ENCODE measurements at places on chromosomes 2 and 18. TPM values are rescaled to one million over a fixed set of nuclear protein-coding genes. Genes with fewer than 3 reads are reported as not detected.

GRCh38 chr2:15768615-15769014 lies 171.7 kb upstream of the MYCN start:
- no peaks in the 10 kb centered on the region for H3K4me1 ChIP-seq
- H3K27me3 ChIP-seq = no peaks in the 10 kb centered on the region
- H3K27ac ChIP-seq = no peak overlapping the region
- H3K36me3 ChIP-seq = no peaks in the 10 kb centered on the region
- H3K4me3 ChIP-seq = no peak overlapping the region
- DNase-seq = no peak

- peaks cover 16% of the 10 kb centered on the region for H3K36me3 ChIP-seq
- H3K27me3 ChIP-seq = no peaks in the 10 kb centered on the region
- H3K4me3 ChIP-seq = no peak overlapping the region
- H3K4me1 ChIP-seq = no peaks in the 10 kb centered on the region
These were observed 133.4 kb downstream of the RBMS1 start for GRCh38 chr2:160360089-160360757.

GRCh38 chr18:37442477-37442876 lies 123.1 kb downstream of the CELF4 start:
- H3K36me3 ChIP-seq = no peaks in the 10 kb centered on the region
- H3K27me3 ChIP-seq = no peaks in the 10 kb centered on the region
- no peaks in the 10 kb centered on the region for H3K4me1 ChIP-seq
- H3K27ac ChIP-seq = no peak overlapping the region
- no peak overlapping the region for H3K4me3 ChIP-seq

DNA sequence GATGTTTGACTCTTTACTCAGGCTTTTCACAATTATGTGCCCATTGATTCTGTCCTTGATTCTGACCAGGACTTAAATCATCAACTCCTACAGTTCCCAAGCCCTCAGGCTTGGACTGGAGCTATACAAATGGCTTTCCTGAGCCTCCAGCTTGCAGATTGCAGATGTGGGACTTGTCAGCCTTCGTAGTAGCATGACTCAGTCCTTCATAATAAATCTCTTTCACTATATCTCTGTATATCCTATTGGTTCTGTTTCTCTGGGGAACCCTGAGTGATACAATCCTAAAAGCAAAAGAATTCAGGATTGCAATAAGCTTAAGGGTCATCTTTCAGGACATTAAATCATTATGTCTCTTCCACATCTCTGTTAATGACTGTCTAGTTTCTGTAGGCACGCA lies 356.6 kb downstream of the RIT2 start:
- no peak overlapping the region for H3K27ac ChIP-seq
- no peaks in the 10 kb centered on the region for H3K27me3 ChIP-seq
- H3K4me1 ChIP-seq = no peaks in the 10 kb centered on the region
- H3K36me3 ChIP-seq = no peaks in the 10 kb centered on the region
- no peak for DNase-seq

- no peaks in the 10 kb centered on the region for H3K36me3 ChIP-seq
- peaks cover 11% of the 10 kb centered on the region for H3K27me3 ChIP-seq
- no peak for DNase-seq
- H3K27ac ChIP-seq = no peak overlapping the region
These were observed 54.7 kb downstream of the MYO1B start for GRCh38 chr2:191299866-191300265.

DNA sequence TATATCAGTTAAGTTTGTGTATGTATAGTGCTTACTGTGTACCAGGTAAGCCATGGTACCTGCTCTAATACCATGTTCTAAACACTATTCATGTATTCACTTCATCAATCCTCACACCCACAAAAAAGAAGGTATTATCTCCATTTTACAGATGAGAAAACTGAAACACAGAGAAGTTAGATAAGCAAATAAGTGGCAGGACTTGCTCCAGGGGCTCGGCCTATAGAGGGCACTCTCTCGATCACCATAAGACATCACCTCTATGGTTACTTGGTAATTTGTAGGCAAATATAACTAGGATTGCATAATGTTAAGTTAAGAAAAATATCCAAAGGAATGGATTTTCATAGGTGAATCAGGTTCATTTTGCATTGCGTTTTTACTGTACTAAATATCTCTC lies 118.1 kb upstream of the FN1 start:
- H3K4me3 ChIP-seq = no peak overlapping the region
- no peaks in the 10 kb centered on the region for H3K4me1 ChIP-seq
- H3K27ac ChIP-seq = no peak overlapping the region
- H3K27me3 ChIP-seq = no peaks in the 10 kb centered on the region
- no peak for DNase-seq

- no peak for DNase-seq
- no peak overlapping the region for H3K27ac ChIP-seq
- H3K27me3 ChIP-seq = no peaks in the 10 kb centered on the region
- no peak overlapping the region for H3K4me3 ChIP-seq
- H3K36me3 ChIP-seq = no peaks in the 10 kb centered on the region
- H3K4me1 ChIP-seq = no peaks in the 10 kb centered on the region
These were observed 133.9 kb upstream of the CDH20 start for GRCh38 chr18:61199171-61199848.

GRCh38 chr2:57760381-57760801 lies 286.2 kb upstream of the VRK2 start:
- no peak overlapping the region for H3K27ac ChIP-seq
- peaks cover 3% of the 10 kb centered on the region for H3K4me1 ChIP-seq
- no peak overlapping the region for H3K4me3 ChIP-seq
- DNase-seq = peak; percentile 43
- peaks cover 6% of the 10 kb centered on the region for H3K27me3 ChIP-seq
- no peaks in the 10 kb centered on the region for H3K36me3 ChIP-seq

DNA sequence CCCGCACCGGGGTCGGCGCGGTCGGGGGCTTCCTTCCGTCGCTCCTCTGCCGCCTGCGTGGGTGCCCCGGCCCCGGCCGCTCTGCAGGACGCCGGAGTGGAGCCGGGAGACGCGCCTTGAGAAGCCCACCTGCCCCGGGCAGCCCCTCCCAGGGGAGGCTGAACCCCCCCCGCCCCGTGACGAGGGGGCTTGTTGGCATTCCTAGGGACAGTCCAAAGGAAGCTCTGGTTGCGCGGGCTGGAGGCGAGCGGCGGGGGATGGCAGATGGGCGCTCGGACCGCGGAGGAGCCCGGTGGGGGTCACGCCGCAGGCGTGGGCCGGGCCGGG lies 133.5 kb upstream of the MGAT5 start:
- peaks cover 10% of the 10 kb centered on the region for H3K27me3 ChIP-seq
- H3K4me3 ChIP-seq = peak overlapping the region; percentile 87
- no peaks in the 10 kb centered on the region for H3K36me3 ChIP-seq
- peaks cover 43% of the 10 kb centered on the region for H3K4me1 ChIP-seq

- H3K36me3 ChIP-seq = peaks cover 22% of the 10 kb centered on the region
- DNase-seq = no peak
- no peak overlapping the region for H3K27ac ChIP-seq
- H3K4me1 ChIP-seq = no peaks in the 10 kb centered on the region
- H3K4me3 ChIP-seq = no peak overlapping the region
- H3K27me3 ChIP-seq = no peaks in the 10 kb centered on the region
These were observed 150.9 kb downstream of the ATAD2B start for GRCh38 chr2:23776021-23776420.

- peaks cover 2% of the 10 kb centered on the region for H3K4me1 ChIP-seq
- no peaks in the 10 kb centered on the region for H3K36me3 ChIP-seq
- no peak overlapping the region for H3K27ac ChIP-seq
- no peak for DNase-seq
- H3K27me3 ChIP-seq = no peaks in the 10 kb centered on the region
- no peak overlapping the region for H3K4me3 ChIP-seq
These were observed 145.1 kb downstream of the PTGR3 start for GRCh38 chr18:75063615-75064512.

DNA sequence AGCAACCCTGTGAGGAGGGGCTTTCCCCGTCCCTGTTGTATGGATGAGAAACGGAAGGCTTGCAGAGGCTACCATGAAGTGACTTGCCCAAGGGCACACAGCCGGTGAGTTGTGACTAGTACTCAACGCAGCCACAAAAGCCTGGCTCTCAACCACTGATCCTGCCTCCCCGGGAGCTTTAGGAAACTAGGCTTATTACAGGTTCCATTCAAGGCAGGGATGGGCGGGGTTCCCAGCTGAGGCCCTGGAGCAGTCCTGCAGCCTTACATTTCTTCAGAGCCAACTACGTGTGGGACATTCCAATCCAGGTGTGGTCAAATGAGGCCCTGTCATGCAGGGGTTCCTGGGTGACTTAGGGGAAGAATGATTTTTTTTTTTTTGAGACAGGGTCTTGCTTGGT lies 59.6 kb downstream of the MEX3C start:
- DNase-seq = no peak
- H3K4me3 ChIP-seq = no peak overlapping the region
- no peaks in the 10 kb centered on the region for H3K4me1 ChIP-seq

- no peaks in the 10 kb centered on the region for H3K4me1 ChIP-seq
- H3K27ac ChIP-seq = no peak overlapping the region
These were observed 152.5 kb upstream of the POU3F3 start for GRCh38 chr2:104701411-104701911.

DNA sequence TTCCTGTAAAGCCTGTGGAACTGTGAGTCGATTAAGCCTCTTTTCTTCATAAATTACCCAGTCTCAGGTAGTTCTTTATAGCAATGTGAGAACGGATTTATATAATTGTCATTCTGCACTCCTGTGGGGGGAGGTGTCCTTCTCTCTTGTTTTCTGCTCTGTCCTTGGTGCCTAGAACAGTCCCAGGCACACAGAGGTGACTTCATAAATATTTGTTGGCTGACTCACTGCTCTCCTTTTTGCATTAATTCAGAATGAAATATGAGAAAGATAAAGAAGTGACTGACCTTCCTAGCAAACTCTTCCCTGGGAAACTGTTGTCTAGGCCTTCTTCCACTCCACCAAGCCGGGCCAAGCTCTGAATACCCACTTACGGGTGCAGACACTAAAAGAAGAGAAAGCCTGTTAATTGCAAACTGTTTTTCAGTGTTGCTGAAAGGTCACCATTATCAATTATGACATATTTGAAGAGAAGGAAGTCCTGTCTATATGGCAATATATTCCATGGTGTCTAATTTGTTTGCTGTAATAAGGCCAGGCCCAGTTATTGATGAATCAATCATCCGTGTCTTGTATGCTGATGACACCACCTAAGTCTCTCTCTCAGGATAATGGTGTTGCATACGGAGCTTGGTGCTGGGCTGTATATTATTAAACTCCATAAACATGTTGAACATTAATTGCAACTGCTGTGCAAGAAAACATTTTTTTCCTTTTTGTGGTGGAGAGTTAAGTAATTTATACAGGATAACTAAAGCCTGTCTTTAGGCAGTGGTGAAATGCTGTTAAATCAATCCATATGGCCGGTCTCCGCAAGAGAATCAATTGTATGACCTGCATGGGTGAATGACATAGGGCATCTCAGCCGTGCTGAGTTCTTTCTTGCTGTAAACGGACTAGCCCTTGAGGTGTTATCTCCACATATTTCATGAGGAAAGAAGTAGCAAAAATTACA lies 567.5 kb downstream of the SLC4A3 start:
- DNase-seq = no peak
- no peaks in the 10 kb centered on the region for H3K4me1 ChIP-seq
- no peak overlapping the region for H3K4me3 ChIP-seq
- no peaks in the 10 kb centered on the region for H3K27me3 ChIP-seq
- no peaks in the 10 kb centered on the region for H3K36me3 ChIP-seq
- no peak overlapping the region for H3K27ac ChIP-seq

DNA sequence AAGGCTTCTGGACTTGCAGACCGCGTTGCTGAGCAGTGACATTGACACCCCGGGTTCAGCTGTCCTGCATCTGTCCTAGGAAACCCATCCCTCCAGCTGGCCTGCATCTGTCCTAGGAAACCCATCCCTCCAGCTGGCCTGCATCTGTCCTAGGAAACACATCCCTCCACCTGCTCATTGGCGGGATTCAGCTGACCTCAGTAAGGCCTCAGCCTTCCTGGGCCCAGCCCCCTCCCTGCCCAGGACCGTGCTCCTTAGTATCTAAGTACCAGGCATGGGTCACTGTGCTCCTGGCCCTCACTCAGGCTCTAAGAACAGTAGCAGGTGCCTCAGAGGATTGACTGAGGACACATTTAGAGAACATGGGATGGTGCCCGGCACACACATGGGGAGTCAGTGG lies 1.2 kb downstream of the MLPH start:
- H3K4me3 ChIP-seq = no peak overlapping the region
- no peak for DNase-seq
- no peaks in the 10 kb centered on the region for H3K4me1 ChIP-seq
- H3K36me3 ChIP-seq = no peaks in the 10 kb centered on the region

- no peak overlapping the region for H3K27ac ChIP-seq
- no peaks in the 10 kb centered on the region for H3K36me3 ChIP-seq
These were observed 24.4 kb upstream of the EMILIN2 start for GRCh38 chr18:2822213-2822921.

DNA sequence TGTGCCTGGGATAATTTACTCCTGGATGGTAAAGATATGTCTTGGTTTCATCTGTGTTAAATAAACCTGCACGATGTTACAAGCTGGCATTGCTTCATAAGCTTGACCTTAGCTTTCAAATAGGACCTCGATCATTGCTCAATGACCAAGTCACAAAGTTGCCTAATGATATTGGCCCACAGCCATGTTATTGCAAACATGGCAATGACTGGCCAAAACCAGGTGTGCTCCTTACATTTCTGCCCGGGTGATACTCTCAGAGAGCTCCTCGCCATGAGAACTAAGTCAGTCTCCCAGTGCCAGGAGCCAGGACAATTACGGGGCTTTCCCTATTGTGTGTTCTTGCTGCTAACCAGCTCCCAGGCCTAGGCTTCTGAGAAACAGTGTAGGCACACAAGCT lies 72.5 kb upstream of the CYP1B1 start:
- H3K4me1 ChIP-seq = peaks cover 14% of the 10 kb centered on the region
- H3K36me3 ChIP-seq = no peaks in the 10 kb centered on the region

GRCh38 chr2:86243272-86243671 lies 44.0 kb downstream of the MRPL35 start:
- H3K27ac ChIP-seq = no peak overlapping the region
- no peaks in the 10 kb centered on the region for H3K27me3 ChIP-seq
- H3K4me1 ChIP-seq = peaks cover 14% of the 10 kb centered on the region
- H3K36me3 ChIP-seq = no peaks in the 10 kb centered on the region
- no peak for DNase-seq

GRCh38 chr18:36066686-36067054 lies 689 bp downstream of the RPRD1A start:
- no peaks in the 10 kb centered on the region for H3K27me3 ChIP-seq
- no peak for DNase-seq
- H3K27ac ChIP-seq = peak overlapping the region; percentile 92
- peaks cover 23% of the 10 kb centered on the region for H3K4me1 ChIP-seq
- H3K36me3 ChIP-seq = peaks cover 17% of the 10 kb centered on the region

GRCh38 chr2:237281836-237282306 lies 132.1 kb downstream of the COL6A3 start:
- H3K27me3 ChIP-seq = peaks cover 12% of the 10 kb centered on the region
- no peaks in the 10 kb centered on the region for H3K36me3 ChIP-seq
- H3K4me3 ChIP-seq = no peak overlapping the region
- no peaks in the 10 kb centered on the region for H3K4me1 ChIP-seq
- no peak for DNase-seq

GRCh38 chr2:232633413-232634205 lies at the start of gene EFHD1:
Gene EFHD1 (plus strand): TSS chr2:232633604. CDS start chr2:232633705, 101 bp downstream.
- peaks cover 56% of the 10 kb centered on the region for H3K27me3 ChIP-seq
- DNase-seq = peak; percentile 64
- H3K4me3 ChIP-seq = peak within 1 kb of the TSS; percentile 44
- peaks cover 7% of the 10 kb centered on the region for H3K4me1 ChIP-seq
- no peak within 1 kb of the TSS for H3K27ac ChIP-seq
- no peaks in the 10 kb centered on the region for H3K36me3 ChIP-seq

Gene ZFAND2B
- 60.6 TPM for total RNA-seq

Gene RRM2
- total RNA-seq = 506 TPM

Gene ATAD2B
- total RNA-seq = 18.2 TPM

Gene HOXD13
- total RNA-seq = not detected

Gene UPP2
- total RNA-seq = not detected

Gene ITPRIPL1
- total RNA-seq = 53.2 TPM

Gene MYO5B
- 0.02 TPM for total RNA-seq

Gene CERKL
- not detected for total RNA-seq

Gene SIX3
- 0.21 TPM for total RNA-seq

Gene RGPD4
- total RNA-seq = 0.54 TPM

Gene B3GNT7
- total RNA-seq = 0.47 TPM

Gene EMX1
- total RNA-seq = not detected

Data from activated CD8-positive, alpha-beta memory T cell treated with anti-CD3 and anti-CD28 coated beads, Interleukin-2, amount 10 ng/mL, durations not matched to agents 7 days and 5 days (primary cell).